Thoracic aorta (tissue), 2 donors: ENCODE measurements at places on chromosomes 1 and 21. TPM values are rescaled to one million over a fixed set of nuclear protein-coding genes. Genes with fewer than 3 reads are reported as not detected.

GRCh38 chr21:20617130-20617529 lies 381.1 kb upstream of the NCAM2 start:
- no peaks in the 10 kb centered on the region for H3K4me1 ChIP-seq
- DNase-seq = no peak
- H3K4me3 ChIP-seq = no peak overlapping the region
- no peaks in the 10 kb centered on the region for H3K27me3 ChIP-seq
- no peaks in the 10 kb centered on the region for H3K36me3 ChIP-seq

- no peak overlapping the region for H3K4me3 ChIP-seq
- no peaks in the 10 kb centered on the region for H3K4me1 ChIP-seq
- H3K27me3 ChIP-seq = no peaks in the 10 kb centered on the region
- no peaks in the 10 kb centered on the region for H3K36me3 ChIP-seq
- no peak overlapping the region for H3K27ac ChIP-seq
Measured at GRCh38 chr21:24163539-24163938, 1443.7 kb downstream of the MRPL39 start.

DNA sequence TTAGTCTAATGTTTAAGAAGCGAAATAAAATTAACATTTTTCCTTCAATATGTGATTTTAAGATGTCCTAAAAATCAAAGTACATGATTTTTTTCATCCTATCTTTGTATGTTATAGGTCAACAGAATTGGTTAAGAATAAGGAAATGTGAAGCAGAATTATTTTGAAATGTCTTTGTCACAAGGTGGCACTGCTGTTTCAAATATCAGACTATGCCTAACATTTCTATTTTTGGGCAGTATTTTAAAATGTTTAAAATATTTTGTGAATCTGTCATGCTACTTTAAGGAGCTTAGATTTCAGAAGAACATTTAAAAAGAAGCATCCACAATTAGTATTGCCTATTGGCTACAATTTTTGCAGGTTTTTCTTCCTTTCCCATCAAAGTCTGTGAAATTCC lies 38.7 kb downstream of the AMY1C start:
- H3K4me1 ChIP-seq = no peaks in the 10 kb centered on the region
- H3K4me3 ChIP-seq = no peak overlapping the region
- H3K36me3 ChIP-seq = no peaks in the 10 kb centered on the region
- H3K27me3 ChIP-seq = no peaks in the 10 kb centered on the region

- H3K36me3 ChIP-seq = no peaks in the 10 kb centered on the region
- no peak for DNase-seq
- no peaks in the 10 kb centered on the region for H3K27me3 ChIP-seq
- no peak overlapping the region for H3K27ac ChIP-seq
Measured at GRCh38 chr1:207318072-207318619, 3.3 kb upstream of the CD55 start.

- H3K27me3 ChIP-seq = no peaks in the 10 kb centered on the region
- H3K27ac ChIP-seq = no peak overlapping the region
- no peak overlapping the region for H3K4me3 ChIP-seq
- H3K4me1 ChIP-seq = peaks cover 4% of the 10 kb centered on the region
- H3K36me3 ChIP-seq = no peaks in the 10 kb centered on the region
- no peak for DNase-seq
Measured at GRCh38 chr1:46526691-46527291, 24.7 kb downstream of the KNCN start.

GRCh38 chr1:222256058-222256457 lies 291.8 kb downstream of the HHIPL2 start:
- DNase-seq = no peak
- H3K4me3 ChIP-seq = no peak overlapping the region
- no peaks in the 10 kb centered on the region for H3K36me3 ChIP-seq
- no peaks in the 10 kb centered on the region for H3K27me3 ChIP-seq
- H3K27ac ChIP-seq = no peak overlapping the region
- H3K4me1 ChIP-seq = no peaks in the 10 kb centered on the region

DNA sequence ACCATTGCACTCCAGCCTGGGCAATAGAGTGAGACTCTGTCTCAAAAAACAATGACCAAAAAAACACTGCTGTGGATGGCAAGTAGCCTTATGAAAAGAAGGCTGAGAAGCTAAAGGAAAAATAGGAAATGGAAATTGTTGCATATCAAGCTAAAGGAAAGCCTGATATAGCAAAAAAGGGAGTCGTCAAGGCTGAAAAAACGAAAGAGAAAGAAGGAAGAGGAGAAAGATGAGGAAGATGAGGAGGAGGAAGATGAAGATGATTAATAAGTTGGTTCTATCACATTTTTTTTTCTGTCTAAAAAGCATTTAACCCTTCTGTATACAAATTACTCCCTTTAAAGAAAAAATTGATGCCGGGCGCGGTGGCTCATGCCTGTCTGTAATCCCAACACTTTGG lies 10.2 kb upstream of the PRDX1 start:
- H3K4me1 ChIP-seq = no peaks in the 10 kb centered on the region
- no peaks in the 10 kb centered on the region for H3K36me3 ChIP-seq
- no peak overlapping the region for H3K27ac ChIP-seq
- no peak overlapping the region for H3K4me3 ChIP-seq
- no peak for DNase-seq
- H3K27me3 ChIP-seq = no peaks in the 10 kb centered on the region

- H3K36me3 ChIP-seq = peaks cover 36% of the 10 kb centered on the region
- no peak overlapping the region for H3K4me3 ChIP-seq
- no peak for DNase-seq
- no peaks in the 10 kb centered on the region for H3K27me3 ChIP-seq
Measured at GRCh38 chr1:33275706-33276572, 19.6 kb downstream of the ZNF362 start.

GRCh38 chr1:226276077-226276682 lies 32.8 kb downstream of the LIN9 start:
- peaks cover 4% of the 10 kb centered on the region for H3K4me1 ChIP-seq
- DNase-seq = no peak
- no peaks in the 10 kb centered on the region for H3K27me3 ChIP-seq
- no peak overlapping the region for H3K27ac ChIP-seq
- H3K4me3 ChIP-seq = no peak overlapping the region
- H3K36me3 ChIP-seq = no peaks in the 10 kb centered on the region

DNA sequence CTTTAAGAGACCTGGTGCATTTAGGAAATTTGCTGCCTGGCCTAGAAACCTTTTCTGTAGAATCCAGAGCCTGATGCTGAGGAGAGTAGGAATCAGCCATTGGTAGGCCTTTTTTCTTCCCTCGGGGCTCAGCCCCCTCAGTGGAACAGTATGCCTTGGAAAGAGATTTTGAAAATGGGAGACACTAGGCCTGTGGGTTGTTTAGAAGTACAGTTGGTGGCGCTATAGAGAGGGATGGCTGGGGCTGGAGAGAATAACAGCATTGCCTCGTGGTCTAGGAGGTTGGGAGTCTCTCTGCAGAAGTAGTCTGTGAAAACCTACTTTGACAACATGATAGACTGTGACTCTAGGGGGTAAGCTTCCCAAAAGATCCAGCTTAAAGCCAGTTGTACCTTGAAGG lies 8.2 kb downstream of the KIF2C start:
- no peaks in the 10 kb centered on the region for H3K36me3 ChIP-seq
- no peaks in the 10 kb centered on the region for H3K27me3 ChIP-seq
- H3K4me1 ChIP-seq = no peaks in the 10 kb centered on the region
- no peak for DNase-seq
- H3K4me3 ChIP-seq = no peak overlapping the region
- no peak overlapping the region for H3K27ac ChIP-seq

DNA sequence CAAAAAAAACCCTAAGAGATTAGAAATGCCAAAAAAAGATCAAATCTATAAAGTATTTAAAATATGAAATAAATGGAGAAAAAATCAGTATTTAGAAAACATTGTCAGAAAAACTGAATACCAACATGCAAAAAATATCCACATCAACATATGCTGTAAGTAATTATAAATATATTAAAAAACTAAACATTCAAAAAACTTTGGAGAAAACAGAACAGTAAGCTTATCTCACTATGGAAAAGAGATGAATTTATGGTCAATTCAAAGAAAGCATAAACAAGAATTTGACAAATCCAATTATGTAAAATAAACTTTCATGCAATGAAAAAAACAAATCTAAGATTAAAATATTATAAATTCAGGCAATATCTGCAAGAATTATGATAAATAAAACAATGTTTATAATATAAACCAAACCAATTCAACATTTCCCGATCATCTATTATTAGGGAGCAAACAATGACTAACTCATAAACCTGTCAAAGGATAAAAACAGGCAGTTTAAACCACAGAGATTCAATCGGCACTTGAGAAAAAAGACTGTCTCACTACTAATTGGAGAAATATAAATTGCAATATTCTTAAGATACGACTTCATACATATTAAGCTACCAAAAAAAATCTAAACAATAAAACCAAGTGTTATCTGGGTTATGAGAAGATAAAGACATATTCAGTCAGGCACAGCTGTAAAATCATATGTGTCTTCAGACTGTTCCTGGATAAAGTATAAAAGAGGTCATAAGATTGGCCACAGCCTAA lies 21.8 kb downstream of the EYA3 start:
- no peak overlapping the region for H3K4me3 ChIP-seq
- no peak overlapping the region for H3K27ac ChIP-seq
- DNase-seq = no peak
- H3K36me3 ChIP-seq = peaks cover 3% of the 10 kb centered on the region

DNA sequence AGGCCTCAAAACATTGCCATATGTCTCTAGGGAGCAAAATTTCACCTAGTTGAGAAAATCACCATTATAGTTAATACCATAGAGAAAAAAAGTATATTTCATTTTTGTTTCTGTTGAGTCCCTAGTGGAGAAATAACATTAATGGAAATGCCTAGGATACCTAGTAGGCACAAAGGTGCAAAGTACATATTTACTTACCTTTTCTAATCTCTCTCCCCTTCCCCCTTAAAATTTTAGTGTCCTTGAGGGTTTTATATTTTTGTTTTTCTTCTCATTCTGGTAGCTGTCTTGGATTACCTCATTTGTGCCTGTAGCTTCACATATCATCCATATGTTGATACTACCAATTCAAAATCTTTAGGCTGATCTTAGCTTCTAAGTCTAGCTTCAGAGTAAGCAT lies 127.0 kb downstream of the MAGI3 start:
- DNase-seq = no peak
- no peak overlapping the region for H3K27ac ChIP-seq
- peaks cover 6% of the 10 kb centered on the region for H3K4me1 ChIP-seq
- H3K27me3 ChIP-seq = no peaks in the 10 kb centered on the region
- H3K4me3 ChIP-seq = no peak overlapping the region

DNA sequence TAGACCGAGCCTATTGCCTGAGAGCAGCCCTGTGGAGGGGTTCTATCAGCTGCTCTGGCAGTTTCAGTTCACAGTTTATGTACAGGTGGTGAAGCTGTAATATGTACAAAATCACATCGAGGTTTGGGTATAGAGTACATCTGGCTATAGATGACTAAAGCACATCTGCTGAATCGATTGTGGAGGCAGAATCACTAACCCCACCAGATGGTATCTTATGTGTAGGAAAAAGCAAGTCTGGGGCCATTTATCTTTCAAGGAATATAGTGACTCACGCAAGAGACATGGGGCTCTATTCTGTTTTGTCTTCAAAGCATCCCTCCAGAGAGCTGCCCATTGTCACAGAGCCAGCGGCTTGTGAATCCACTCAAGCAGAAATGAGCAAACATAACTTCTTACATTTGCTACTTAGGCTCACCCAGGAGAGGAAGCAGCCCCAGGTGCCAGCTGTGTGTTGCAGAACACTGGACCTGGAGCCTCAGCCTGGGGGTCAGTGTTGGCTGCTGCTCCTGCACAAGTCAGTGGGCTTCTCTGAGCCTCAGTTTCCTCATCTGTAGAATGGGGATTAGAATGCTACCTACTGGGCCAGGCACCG lies 21.3 kb downstream of the MIIP start:
- no peak overlapping the region for H3K4me3 ChIP-seq
- H3K36me3 ChIP-seq = no peaks in the 10 kb centered on the region
- no peaks in the 10 kb centered on the region for H3K4me1 ChIP-seq
- DNase-seq = no peak
- no peak overlapping the region for H3K27ac ChIP-seq

- no peak overlapping the region for H3K27ac ChIP-seq
- peaks cover 12% of the 10 kb centered on the region for H3K4me1 ChIP-seq
- no peaks in the 10 kb centered on the region for H3K36me3 ChIP-seq
- DNase-seq = no peak
- no peaks in the 10 kb centered on the region for H3K27me3 ChIP-seq
- no peak overlapping the region for H3K4me3 ChIP-seq
Measured at GRCh38 chr1:111145542-111145941, 5.5 kb downstream of the CEPT1 start.

- DNase-seq = no peak
- H3K4me1 ChIP-seq = no peaks in the 10 kb centered on the region
- no peak overlapping the region for H3K27ac ChIP-seq
- H3K36me3 ChIP-seq = no peaks in the 10 kb centered on the region
Measured at GRCh38 chr1:5386371-5386770, 605.9 kb downstream of the NPHP4 start.

DNA sequence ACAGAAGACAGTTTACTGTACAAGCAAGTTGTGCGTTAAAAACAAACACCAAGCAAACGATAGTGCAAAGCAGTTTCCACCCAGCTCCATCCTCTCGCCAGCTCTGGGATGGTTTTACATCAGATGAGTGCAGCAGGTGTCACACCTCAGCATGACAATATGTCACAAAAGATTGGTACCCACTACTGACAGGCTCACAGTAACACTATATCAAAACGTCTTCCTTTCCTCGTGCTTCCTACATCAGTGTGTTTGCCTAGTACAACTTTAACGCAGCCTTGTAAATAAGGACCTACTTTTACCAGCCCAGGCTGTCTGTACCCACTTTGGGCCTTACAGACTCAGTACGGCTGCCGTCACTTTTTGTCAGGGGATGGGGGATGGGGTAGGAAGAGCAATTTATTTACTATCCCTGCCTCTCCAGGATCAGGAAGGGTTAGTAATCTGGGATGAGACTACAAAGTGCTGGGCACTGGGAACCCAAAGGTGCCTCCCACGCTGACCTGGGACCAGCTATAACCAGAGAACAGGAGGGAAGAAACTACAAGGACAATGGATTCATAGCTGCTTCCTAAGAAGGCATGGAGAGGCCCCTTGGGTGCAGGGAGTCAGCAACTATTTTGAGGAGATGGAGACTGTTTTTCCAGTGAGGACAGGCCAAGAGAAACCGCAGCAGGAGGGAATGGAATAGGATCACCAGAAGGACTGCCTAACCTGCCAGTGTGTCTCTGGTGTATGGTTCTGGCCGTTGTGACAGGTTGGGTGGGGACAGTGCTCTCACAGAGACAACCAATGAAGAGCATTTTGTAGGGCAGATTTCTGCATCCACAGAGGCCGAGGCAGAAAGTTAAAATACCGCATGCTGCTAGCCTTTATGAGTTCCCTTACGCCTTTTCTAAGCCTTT lies 30.2 kb downstream of the RUNX3 start:
- no peak overlapping the region for H3K4me3 ChIP-seq
- no peaks in the 10 kb centered on the region for H3K36me3 ChIP-seq
- no peaks in the 10 kb centered on the region for H3K4me1 ChIP-seq

- H3K27me3 ChIP-seq = no peaks in the 10 kb centered on the region
- H3K4me1 ChIP-seq = peaks cover 28% of the 10 kb centered on the region
- H3K36me3 ChIP-seq = no peaks in the 10 kb centered on the region
- DNase-seq = peak; percentile 43
Measured at GRCh38 chr1:147771226-147772125, 11.1 kb upstream of the GJA5 start.

Gene CLCA2
- 0.28 TPM for total RNA-seq

Gene RGS1
- total RNA-seq = 54.0 TPM

Gene KRTAP25-1
- not detected for total RNA-seq

Gene POGZ
- 76.9 TPM for total RNA-seq

Gene SYDE2
- 17.0 TPM for total RNA-seq

Gene HEYL
- total RNA-seq = 91.2 TPM

Gene DNAJC6
- total RNA-seq = 3.7 TPM

Gene SLAMF9
- total RNA-seq = not detected

Gene SASS6
- total RNA-seq = 2.4 TPM
